ENCODE measurements at places on chromosomes 4 and X.

- DNase-seq, result no peak
These were observed 42.4 kb downstream of the FNIP2 start for GRCh38 chr4:158811216-158811540.

DNA sequence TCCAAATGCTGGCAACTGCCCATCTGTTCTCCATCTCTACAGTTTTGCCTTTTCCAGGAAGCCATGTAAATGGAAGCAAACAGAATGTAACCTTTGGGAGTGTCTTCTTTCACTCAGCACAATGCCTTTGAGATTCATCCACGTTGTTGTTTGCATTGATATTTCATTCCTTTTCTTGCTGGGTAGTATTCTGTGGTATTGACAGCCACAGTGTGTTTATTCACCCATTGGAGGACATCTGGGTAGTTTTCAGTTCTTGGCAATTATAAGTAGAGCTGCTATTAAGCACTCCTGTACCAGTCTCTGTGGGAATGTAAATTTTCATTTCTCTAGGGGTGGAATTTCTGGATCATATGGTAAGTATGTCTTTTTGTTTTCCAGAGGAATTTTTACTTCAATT, 194.3 kb upstream of the RPS6KA3 start:
- DNase-seq, result no peak

DNA sequence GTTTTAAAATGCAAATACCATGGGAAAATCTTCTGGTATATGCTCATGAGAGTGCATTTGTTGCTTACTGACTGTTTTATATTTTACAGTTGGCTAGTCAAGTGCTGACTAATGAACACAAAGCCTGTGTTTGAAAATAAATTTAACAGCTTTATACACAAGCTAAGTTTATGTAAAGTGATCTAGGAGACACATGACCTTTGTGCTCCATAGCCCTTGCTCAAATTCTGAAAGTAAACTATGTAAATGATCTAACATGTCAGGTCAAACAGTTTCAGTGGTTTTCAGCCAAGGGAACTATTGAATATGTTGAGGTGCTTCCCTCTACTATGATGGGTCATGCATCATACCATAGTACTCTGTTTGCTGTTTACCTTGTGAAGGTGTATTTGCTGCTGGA, 36.7 kb downstream of the DIAPH2 start:
- DNase-seq, result no peak

- DNase-seq, result no peak
These were observed 153.7 kb downstream of the AWAT2 start for GRCh38 chrX:69896046-69896445.

DNA sequence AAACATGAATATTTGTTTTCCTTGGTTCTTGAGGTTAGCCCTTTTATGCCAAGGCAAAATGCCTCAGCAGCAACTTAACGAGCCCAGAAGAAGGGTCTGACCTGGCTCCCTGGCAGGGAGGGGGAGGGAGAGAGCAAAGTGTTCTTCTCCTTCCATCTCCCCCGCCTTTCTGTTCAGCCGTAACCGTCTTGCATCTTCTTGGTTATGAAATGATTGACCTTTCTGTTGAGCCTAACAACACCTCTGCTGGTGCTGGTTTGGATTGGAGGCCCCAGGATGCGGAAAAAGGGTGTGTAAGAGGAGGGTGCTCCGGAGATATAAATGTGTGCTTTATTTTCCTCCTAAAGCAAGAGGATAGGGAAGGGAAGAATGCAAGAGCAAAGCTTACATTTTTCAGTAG, 44.7 kb downstream of the PTTG2 start:
- DNase-seq, result no peak
